ENCODE measurements at places on chromosomes 4 and X.
A peak's percentile ranks its signal among the peaks of the same experiment; 100 is the strongest.

GRCh38 chr4:1809754-1810502 lies 16.8 kb downstream of the FGFR3 start:
- peak; percentile 72 for DNase-seq

DNA sequence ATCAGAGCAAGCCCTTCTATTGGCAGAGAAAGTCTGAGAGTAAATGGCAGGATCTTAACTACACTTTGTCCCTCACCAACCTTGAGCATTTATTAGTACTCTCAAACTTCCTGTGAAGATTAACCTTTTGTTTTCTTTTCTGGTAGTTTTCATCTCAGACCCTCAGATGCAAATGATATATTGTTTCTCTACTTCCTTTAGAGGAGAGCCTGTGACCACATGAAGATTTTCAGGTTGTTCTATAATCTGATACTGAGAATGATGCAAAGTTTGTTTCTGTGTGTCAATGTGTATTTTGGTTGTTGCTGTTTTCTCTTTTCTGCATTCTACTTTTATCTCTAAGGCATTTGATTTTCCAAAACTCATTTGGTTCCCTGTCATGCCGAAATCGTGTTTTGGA lies 165.8 kb upstream of the CYSLTR1 start:
- no peak for DNase-seq

- DNase-seq, result no peak
Measured at GRCh38 chr4:101262683-101263082, 84.6 kb downstream of the PPP3CA start.

GRCh38 chr4:179225594-179225993 lies 1783.4 kb upstream of the AGA start:
- no peak for DNase-seq

GRCh38 chrX:30961387-30962174 lies 72.5 kb upstream of the TAB3 start:
- no peak for DNase-seq

GRCh38 chr4:144557404-144557803 lies 88.6 kb upstream of the HHIP start:
- DNase-seq, result no peak

- no peak for DNase-seq
Measured at GRCh38 chrX:10049236-10049635, 82.1 kb downstream of the CLDN34 start.

DNA sequence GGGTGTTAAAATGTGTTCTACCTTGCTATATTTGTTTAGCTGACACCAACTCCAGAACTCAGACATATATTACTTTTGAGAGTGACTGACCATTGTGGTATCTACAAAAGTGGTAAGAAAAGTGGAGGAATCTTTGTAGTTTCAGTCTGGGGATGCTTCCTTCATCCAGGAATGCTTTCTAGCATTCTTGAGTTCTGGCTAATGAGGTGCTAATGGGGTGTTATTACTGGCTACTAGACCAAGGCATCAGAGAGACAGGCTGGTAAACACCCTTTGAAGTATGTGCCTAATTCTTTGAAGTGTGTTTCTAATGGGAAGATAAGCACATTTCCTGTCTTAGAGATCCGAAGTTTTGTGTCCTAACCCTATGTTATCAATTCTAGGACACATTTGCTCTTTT lies 310.4 kb downstream of the SPRY1 start:
- DNase-seq, result no peak

DNA sequence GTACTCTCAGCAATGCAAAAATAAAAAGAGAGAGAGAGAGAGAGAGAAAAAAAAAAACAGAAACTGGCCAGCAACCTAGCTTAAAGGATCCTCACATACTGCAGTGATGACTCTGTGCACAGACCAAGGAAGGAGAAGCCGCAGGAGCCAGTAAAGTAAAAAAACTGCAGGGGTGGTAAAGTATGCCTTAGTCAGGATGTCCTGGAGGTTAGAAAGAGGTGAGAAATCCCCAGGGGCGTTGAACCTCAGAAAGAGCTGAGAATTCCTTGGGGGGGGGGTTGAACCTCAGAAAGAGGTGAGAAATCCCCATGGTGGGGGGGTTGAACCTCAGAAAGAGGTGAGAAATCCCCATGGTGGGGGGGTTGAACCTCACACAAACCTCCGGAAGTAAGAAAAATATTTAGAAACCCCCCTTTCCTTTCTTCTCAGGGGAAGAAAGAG lies 48.0 kb downstream of the MAGEA9 start:
- DNase-seq, result peak; percentile 22

GRCh38 chrX:35406386-35406785 lies 391.8 kb upstream of the MAGEB16 start:
- no peak for DNase-seq

GRCh38 chr4:55358668-55359067 lies 12.6 kb downstream of the SRD5A3 start:
- DNase-seq, result no peak

- DNase-seq, result no peak
Measured at GRCh38 chr4:144410230-144410783, 235.6 kb upstream of the HHIP start.

DNA sequence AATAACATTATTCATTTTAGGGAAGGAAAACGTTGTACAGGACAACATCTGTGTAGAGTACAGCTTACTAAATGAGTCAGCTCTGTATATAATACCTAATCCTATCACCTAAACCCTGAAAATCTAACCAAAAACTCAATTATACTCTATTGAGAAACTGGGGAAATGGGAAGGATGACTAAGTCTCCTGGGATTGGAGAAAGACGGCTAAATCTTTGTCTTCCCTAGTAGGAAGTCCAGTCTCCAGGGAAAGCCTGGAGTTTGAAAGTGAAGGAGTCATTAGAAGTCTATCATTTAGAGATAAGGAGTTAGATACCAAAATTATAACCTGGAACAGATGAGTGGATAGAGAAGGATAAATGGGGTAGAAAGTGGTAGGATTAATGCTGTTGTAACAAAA lies 286.5 kb downstream of the STK32B start:
- no peak for DNase-seq

DNA sequence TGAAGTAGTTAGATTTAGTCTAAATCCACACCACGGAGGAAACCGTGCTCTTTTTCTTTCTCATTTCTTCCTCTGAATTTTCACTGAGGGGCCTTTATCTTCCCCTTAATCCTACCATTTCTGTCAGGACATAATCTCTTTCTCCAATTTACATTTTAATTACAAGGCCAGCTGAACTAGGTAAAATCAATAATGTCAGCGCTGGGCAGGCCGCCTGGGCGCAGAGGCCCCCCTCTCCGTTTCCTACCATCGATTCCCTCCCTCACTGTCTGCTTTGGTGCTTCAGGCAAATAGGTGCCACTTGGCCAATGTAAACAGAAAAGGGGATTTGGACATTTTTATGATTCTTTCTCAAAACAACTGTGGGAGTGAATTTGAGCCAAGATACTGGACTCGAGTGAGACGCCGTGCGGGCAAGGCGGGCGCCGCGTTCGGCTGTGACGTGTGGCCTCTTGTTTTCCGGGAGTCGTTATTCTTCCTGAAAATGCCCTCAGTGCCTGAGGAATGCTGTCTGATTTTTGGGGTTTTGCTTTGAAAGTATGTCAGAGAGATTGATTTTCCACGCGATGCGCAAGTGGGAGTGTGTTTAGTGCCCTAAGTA lies 22.6 kb downstream of the UVSSA start:
- no peak for DNase-seq

DNA sequence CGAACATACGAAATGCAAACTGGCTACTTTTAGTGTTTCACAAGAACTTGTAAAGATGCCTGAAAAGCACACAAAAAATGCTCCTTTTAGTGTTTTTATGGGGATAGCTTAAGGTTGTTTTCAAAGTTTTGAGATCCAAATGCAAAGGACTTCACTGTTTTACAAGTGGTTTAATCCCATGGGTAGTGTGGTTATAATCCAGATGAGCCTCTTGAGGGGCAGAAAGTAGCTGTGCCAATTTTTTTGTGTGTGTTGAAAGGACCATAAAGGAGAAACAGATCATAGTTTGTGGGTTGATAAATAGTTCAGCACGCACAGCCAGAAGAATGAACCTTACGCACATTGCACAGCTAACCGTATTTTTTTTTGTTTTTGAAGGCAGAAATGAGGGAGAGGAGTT lies 126.9 kb upstream of the GIMD1 start:
- DNase-seq, result no peak

GRCh38 chr4:124948976-124949597 lies 236.6 kb upstream of the ANKRD50 start:
- no peak for DNase-seq

DNA sequence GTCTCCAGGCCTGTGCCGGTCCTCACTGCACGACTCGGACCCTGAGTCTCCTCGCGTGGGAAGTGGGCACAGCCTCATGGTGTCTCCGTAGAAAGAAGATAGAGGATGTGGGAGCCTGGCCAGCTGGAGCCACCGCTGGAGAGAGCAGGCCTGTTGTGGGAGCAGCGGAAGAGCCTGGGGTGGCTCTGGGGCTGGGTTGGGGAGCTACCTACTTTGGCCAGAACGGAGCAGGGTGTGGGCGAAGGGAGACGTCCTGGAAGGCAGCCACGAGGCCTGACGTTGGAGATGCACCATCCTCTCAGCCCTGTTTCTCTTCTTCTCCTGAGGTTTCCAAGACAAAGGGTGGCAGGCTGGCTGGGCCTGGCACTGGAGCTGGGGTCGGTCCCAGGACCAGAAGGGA lies 93.8 kb downstream of the SORCS2 start:
- no peak for DNase-seq

DNA sequence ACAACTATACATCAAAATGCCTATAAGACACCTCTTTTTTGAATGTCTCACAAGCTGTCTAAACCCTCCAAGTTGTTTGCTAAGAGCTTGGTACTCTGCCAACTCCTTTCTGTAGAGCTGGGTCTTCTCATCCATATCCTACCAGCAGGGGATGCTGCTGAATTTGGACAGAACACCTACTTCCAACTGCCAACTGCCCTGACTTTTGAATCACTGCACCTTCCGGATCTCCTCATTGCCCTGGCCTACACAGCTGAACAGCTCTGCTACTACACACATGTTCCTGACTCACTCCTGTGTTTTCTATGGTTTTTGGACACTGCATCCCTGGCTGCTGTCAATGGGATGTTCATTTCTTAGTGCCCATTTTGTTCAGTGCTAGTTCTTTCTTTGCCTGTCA lies 18.7 kb downstream of the FAM184B start:
- DNase-seq, result no peak

DNA sequence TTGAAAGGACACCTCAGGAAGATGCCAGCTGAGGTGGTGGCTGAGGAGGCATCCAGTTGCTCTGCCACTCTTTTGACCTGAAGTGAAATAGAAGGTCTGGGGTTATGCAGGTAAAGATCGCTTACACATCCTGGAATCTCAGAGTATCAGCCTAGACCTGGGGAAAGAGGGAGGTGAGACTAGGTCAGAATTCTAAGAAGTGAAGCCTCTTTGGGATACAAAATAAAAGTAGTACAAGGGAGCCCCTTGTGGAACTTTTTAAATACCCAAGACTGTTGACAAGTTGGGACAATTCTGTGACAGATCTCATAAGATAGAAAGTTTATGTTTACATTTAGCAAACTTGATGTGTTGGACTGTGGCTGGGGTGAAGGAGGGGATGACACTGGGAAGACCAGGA lies 263.1 kb downstream of the SPRY1 start:
- no peak for DNase-seq

DNA sequence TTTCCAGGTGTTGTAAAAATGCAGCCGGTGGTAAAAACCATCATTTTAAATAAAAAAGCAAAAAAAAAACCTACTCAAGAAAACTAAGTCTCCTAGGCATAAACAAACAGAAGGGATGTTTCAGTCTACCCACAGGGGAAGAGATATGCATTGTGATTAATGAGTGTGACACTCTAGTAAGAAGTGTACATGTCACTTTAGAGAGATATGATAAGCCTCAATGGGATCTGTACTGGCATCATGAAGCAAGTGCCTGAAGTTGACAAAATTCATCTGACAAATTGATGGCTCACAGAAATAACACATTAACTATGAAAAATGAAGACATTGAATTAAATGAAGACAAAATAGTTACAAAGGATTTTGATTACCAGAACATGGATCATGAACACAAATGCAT lies 162.7 kb downstream of the NPFFR2 start:
- DNase-seq, result no peak

DNA sequence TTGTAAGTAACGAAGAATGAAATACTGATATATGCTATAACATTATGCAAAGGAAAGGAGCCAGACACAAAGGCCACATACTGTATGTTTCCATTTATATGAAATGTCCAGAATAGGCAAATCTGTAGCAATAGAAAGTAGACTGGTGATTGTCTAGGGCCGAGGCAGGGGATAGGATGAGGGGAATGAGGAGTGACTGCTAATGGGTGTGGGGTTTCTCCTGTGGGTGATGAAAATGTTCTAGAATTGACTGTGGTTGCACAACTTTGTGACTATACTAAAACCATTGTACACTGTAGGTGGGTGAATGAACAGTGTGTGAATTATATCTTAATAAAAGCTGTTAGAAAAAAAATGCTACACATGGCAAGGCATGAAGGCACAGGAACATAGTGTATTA lies 19.9 kb upstream of the SUPT20HL1 start:
- no peak for DNase-seq

GRCh38 chr4:39526765-39527295 lies 409 bp downstream of the UGDH start:
- no peak for DNase-seq

- no peak for DNase-seq
Measured at GRCh38 chr4:478373-478772, 20.6 kb downstream of the ZNF721 start.

- DNase-seq, result no peak
Measured at GRCh38 chr4:24117975-24118374, 228.1 kb upstream of the PPARGC1A start.

- DNase-seq, result no peak
Measured at GRCh38 chr4:122884499-122884898, 37.9 kb downstream of the NUDT6 start.

DNA sequence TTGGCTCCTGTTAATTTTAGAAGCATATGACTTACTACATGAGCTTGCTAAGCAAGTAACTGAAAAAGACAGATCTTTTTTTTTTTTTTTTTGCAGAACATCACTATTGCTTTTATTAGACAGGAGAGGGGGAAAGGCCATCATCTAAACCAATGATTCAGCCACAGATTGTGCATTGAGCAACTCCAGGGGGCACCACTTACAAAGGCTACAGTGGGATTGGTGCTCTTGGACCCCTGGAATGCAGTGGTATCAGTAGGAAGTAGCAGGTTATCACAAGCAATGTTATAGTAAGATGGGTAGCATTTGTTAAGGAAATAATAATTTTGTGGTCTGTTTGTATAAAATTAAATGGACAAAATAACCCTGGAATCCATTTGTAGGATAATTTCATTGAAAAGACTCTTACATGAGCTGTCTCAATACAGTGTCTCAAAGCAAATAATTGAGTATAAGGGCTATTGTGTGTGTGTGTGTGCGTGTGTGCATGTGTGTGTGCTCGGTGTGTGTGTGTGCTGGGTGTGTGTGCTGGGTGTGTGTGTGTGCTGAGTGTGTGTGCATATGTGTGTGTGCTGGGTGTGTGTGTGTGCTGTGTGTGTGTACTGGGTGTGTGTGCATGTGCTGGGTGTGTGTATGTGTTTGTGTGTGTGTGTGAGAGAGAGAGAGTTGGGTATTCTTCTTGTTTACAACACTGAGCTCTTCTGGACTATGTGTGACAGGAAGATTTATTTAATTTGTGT lies 296.3 kb downstream of the PCDH7 start:
- DNase-seq, result no peak

- no peak for DNase-seq
Measured at GRCh38 chr4:122065915-122066314, 86.2 kb upstream of the BLTP1 start.

- DNase-seq, result no peak
Measured at GRCh38 chr4:179415037-179415846, 1973.0 kb upstream of the AGA start.
